ENCODE measurements at places on chromosomes 5 and 9.

DNA sequence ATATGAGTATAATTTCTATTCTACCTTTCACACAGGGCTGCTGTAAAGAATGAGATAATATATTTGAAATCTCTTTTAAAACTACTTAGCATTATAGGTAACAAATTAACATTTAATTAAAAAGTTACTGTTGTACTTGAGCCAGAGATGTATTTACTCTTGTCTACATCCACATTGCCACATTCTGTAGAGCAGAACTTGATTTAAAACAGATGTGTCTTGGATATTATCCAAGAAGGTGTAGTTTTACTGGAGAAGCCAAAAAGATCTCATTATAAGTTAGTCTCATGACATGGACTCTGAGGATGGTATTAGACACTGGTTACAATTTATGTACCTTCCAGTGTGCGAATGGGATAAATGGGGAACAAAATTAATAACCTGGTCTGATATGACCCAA, 293.1 kb upstream of the CCNH start:
- DNase-seq, result no peak

- no peak for DNase-seq
Measured at GRCh38 chr5:57456531-57457135, 26.0 kb downstream of the ACTBL2 start.

DNA sequence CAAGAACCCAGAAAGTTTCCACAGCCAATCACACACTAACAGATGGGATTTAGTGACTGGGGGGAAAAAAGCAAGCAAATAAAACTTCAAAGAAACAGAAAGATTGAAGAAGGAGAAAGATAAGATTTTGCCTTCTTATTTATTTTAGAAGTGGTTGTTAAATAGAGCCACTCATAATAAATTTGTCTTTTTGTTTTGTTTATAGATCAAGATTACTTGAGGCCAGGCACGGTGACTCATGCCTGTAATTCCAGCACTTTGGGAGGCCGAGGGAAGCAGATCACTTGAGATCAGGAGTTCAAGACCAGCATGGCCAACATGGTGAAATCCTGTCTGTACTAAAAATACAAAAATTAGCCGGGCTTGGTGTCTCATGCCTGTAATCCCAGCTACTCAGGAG, 94.9 kb upstream of the RANBP3L start:
- DNase-seq, result no peak

DNA sequence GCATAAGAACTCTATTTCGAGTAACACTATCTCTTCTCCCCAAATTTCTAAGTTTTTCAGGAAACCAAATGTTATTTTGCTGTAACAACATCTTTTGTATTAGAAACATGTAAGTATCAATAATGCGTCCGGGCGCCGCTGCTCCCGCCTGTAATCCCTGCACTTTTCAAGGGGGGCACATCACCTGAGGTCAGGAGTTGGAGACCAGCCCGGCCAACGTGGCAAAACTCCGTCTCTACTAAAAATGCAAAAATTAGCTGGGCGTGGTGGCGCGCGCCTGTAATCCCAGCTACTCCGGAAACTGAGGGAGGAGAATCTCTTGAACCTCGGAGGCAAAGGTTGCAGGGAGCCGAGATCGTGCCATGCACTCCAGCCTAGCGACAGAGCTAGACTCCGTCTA, 881.1 kb upstream of the NUDT12 start:
- no peak for DNase-seq

DNA sequence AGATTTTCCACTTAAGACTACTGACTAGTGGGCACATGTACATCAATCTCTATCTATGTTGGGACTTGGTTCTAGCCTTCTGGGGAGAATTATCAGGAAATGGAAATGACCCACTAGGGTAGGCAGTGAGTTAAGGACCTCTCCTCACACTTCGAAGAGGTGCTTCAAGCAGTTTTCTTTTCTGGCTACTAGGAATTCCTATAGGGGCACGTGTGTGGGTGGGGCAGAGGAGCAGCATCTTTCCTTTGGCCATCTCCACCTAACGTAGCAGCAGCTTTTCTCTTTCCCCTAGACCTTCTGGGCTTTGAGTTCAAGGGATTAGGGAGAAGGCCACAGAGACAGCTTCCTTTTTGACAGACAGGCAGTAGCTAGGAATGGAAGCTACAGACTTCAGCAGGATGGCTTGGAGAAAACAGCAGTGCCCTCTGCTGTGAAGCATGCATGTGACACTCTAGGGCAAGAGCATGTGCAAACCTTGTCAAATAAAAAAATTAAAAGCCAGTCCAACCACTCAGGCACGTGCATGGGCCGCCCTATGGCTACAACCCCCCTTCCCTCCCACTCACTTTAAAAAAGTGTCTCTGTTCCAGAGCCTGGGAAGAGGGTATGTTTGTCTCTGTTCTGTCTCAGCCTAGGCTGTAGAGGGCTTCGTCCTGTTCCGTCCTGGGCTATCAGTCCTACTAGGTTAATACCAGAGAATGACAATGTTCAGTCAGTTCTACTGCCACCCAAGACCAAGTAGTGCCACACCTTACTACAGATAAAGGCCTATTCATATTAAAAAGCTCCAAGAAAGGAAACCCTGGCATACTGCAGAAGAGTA, 8.7 kb upstream of the GFRA3 start:
- no peak for DNase-seq

DNA sequence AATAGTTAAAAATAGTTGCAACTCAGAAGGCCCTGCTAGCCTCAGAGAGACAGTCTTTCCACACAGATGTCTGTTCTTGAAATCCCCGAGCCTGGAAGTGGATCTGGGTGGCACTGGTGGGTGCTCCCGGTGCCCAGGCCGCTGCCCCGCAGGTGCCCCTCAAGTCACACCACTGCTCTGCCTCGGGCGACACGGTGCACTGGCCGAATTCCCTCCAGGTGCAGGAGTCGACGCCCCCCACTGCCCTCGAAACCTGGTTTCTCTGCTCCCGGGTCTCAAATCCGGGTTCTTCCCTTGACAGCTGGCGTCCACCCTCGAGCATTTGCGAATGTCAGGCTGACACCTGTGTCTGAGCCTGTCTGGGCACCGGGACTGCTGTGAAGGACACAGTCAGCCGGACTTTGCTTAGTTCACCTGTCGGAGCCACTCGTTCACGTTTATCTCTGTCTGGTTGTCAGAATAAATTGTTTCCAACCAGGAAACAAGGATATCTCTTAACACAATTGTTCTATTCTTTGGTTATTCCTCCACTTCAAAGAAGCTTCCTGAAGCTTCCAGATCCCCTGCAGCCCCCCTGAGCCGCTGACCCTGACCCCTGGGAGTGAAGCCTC, 27.1 kb downstream of the SLC9A3 start:
- DNase-seq, result no peak

DNA sequence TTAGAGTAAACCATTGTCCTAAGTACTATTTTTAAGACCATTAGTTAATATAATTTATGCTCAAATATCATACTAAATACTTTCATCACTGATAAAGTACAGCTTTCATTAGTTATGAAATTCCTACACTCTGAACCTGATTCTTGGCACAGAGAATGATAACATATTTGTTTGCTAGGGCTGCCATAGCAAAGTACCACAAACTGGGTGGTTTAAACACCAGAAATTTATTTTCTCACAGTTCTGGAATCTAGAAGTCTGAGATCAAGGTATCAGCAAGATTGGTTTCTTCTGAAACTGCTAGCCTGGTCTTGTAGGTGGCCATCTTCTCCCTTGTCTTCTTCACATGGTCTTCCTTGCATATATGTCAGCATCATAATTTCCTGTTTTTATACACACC, 608.4 kb downstream of the TLE1 start:
- DNase-seq, result no peak

GRCh38 chr9:26723486-26723885, 169.1 kb downstream of the CAAP1 start:
- no peak for DNase-seq

DNA sequence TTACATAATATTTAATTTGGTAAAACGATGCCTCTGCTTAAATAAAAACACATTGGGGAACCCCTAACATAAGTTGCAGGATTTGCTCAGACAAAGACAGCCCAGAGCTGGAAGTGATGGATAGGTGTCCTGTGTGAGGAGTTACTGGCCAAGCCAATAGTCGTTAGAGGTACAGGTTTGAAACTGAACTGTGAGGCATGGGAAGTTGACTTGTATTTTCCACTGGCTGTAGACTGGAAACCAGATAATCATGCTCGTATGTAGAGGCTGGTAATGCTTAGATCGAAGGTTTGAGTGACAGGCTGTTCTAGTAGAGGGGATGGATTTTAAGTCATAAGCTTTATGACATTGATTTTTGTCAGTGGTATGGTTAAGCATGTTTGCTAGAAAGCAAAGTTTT, 24.8 kb downstream of the TEK start:
- DNase-seq, result no peak

- no peak for DNase-seq
Measured at GRCh38 chr5:180523629-180524466, 29.7 kb downstream of the CNOT6 start.
